A673 (cell line): ENCODE measurements at places on chromosomes 2 and 18.

- no peak for DNase-seq
Observed at GRCh38 chr2:211205358-211205757, 649.0 kb downstream of the CPS1 start.

DNA sequence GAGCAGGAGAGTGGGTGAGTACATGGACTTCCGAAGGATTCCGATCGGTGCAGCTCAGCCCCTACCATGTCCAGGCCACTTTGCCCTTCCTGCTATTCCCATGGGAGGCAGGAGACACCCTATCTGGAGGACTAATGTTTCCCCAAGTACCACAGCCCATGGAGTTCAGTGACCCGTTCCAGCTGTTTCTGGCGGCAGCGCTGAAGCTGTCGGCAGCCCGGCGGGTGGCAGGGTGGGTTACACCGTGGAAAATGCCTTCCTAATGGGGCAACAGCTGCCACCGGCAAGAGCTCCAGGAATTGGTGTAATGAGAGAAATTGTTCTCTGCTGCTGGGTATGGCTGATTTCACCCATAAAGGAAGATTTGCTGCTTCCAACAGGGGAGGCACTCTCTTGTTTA, 98.3 kb downstream of the MYCN start:
- DNase-seq = peak; percentile 32

GRCh38 chr2:152456262-152456661, 121.3 kb downstream of the FMNL2 start:
- no peak for DNase-seq

DNA sequence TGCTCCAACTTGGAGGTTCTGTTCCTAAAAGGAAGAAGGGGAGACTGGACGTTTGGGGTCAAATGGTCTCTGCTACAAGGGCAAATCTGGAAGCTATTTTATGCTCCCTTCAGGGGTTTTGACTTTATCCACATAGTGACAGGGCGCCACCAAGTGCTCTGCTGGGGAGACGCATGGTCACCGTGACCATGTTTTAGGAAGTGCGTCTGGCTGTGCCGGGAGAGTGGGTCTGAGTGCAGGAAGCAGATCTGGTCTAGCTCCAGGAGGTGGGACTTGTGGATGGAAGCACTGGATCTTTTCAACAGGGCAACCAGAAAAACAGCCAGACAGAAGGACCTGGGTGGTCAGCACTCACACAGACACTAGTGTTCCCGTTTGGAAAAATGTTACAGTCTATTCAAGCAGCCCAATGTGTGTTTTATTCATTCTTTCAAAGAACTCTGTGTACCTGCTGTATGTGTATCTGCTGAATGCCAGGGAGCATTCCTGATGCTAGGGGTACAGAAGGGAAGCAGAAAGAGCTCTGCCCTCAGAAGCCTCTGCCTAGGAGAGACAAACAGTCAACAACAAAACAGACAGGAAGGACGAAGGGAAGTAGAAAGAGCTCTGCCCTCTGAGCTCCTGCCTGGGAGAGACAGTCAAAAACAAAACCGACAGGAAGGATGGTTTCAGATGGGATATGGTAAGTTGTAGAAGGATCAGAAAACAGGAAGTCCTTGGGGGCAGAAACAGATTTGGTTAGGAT, 14.3 kb downstream of the IMPA2 start:
- peak; percentile 75 for DNase-seq

DNA sequence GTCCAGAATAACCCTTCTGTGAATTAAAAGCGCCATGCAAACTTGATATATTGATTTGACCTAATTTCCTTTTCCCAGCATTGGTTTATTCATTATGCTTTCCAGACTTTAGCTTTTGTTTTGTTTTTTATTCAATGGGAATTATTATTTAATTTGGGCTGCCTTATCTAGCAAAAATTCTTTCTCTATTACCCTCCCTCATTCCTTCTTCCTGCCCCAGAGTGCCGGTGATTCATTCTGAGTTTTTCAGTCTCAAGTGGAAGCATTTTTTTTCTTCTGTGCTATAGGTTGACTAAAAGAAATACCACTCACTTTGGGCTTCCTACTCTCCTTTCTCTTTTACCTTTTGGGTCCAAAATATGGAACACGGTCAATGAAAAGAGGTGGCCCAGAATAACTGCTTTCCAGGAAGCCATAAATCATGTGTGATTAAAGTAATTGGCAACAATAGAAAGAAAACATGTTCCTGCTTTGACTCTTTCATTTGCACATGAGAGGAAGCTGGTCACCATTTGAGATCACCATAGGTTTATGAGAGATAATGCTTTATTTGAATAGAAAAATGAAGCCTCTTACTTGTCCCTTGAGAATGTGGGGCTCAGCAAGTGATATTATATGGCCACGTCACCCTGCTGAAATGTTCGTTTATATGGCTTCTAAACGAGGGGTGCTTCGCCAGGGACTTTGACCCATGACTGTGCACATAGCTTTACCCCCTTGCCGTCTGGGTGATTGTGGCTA, 422.8 kb upstream of the ZEB2 start:
- DNase-seq = peak; percentile 55

DNA sequence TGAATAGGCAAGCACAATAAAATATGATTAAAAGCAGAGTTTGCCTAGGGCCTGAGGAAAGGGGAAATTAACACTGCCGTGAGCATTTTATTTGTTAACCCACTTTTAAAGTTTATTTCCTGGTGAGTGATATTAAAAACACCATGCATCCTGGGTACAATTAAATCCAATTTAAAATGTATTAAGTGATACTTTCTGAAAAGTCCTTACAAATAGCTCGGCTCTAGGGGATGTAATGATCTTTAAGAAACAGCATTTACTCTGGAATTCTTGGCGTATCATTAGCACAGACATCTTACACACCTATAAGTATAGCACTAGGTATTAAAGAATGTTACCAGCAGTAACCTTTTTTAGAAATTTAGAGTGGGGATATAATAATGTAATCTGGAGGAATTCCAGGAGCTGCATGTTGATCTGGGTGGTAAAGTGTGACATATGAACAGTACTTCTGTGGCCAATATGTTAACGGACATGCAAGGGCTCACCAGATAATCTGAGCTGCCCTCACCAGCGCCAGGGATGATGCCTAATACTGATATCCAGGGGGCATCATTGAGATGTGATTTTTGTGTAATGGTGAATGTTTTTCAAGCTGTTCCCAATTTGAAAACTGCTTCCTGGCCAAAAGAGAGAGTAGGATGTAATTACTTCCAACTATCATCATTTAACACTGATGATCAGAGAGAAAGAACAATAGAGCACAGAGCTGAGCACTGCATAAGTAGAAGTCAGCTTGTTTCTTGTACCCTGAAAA, 235.9 kb downstream of the DSEL start:
- DNase-seq = peak; percentile 53

DNA sequence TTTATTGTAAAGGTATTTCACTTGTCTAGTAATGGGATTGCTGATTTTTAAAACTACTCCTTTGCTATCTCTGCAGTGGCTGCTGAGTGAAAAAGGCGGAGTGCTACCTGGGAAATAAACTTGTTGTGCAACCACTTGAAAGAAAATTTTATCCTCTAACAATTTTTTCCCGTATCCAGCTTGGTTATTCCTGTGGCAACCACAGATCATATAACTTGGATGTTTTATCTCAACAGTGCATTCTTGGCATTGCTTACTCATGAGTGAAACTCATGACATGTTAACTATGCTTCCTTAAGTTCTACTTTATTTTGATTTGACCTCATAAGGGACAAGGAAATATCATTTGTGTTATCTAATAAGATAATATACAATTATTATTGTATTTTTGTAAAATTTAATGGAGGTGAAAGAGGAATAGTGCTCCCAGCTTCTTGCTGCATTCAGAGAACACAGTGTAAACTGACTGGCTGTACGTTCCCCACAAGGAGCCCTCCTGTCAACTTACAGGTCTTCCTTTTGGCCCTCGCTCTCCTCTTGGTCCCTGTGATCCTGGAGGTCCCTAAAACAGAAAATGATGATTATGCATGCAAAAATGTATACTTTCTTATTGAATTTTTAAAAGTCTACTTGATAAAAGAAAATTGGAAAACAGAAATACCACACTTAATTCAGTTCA, 82.7 kb downstream of the COL5A2 start:
- no peak for DNase-seq

DNA sequence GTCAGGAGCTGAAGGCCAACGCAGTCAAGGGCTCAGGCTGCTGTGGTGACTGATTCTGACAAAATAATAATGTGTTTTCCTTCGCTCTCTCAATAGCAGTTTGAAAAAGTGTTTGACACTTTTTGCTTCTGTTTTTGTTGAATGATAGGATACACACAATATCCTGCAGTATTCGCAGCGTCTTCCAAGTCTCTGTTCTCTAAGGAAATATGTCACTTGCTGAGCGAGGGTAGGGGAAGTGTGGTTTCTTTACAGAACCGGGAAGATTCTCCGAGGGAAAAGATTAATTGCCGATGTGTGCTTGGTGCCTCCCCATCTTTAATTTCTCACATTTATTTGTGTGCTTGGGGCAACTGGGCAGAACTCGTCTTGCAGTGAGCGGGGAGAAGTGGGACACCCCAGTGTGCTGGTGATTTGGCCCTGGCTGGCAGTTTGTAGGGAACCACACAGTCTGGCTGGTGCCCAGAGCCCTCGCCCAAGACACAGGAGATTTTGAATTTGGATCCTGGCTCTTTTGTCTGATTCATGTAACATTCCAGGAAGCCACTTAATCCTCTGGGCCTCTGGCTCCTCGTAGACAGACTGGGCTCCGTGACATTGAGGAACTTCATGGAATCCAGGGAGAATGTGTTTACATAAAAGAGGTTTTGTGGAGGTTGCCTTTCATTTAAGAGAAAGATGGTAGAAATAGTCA, 169.4 kb downstream of the LDLRAD4 start:
- DNase-seq = no peak

- no peak for DNase-seq
Observed at GRCh38 chr2:219423652-219424377, 5.6 kb downstream of the DES start.

- no peak for DNase-seq
Observed at GRCh38 chr18:9140984-9141383, 4.4 kb downstream of the ANKRD12 start.

DNA sequence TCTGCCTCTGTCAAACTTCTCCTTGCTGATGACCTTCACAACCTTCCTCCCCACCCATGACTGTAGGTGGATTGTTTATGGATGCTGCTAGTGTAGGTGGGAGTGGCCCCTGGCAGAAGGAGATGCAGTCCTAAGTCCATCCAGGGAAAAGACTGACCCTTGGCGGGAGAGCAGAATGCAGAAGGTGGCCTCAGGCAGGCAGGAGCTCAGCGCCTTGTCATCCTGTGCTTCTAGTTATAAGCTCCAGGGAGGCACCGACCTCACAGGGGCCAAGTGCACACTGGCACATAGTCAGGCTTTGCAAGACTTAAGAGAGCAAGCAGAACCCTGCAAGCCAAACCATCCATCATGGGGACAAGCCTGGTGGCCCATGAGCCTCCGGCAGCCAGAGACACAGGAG, 74.4 kb downstream of the CAPN13 start:
- DNase-seq = no peak

- DNase-seq = no peak
Observed at GRCh38 chr2:84959566-84960506, 11.1 kb upstream of the KCMF1 start.

- DNase-seq = peak; percentile 53
Observed at GRCh38 chr18:47215554-47216138, 35.8 kb downstream of the SKOR2 start.

- no peak for DNase-seq
Observed at GRCh38 chr2:96090196-96090926, 26.0 kb downstream of the ADRA2B start.

GRCh38 chr18:5237083-5237722, 40.1 kb upstream of the AKAIN1 start:
- DNase-seq = no peak

GRCh38 chr2:32697156-32697555, 69.3 kb downstream of the TTC27 start:
- DNase-seq = no peak

GRCh38 chr2:205712508-205712907, 30.2 kb downstream of the NRP2 start:
- DNase-seq = peak; percentile 27

DNA sequence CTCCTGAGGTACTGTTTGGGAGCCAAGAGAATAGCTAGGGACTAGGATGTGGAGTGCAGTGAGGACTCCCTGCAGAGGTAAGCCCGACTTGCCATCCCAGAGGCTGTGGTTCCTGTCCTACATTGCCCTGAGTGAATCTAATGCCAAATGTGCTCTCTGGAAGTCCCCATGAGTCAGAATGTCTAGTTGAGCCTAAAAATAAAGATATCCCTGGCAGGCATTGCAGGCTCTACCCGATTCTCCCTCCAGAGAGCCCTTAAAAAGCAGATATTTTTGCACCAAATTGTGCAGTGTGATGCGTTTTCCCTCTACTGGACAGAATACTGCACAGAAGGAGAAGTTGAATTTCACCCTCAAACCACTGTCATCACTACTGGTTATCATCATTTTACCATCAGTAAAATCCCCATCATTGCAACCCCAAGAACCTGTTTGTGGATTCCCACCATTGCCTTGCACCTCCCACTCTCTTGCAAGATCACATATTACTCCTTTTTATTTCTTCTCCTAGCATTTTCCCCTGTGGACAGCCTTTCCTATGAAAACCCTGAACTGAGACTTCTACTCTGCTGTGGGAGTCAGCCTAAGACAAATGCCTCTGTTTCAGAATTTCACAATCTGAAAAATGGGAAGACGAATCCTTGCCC, 98.0 kb downstream of the MARCHF4 start:
- DNase-seq = no peak

- DNase-seq = peak; percentile 94
Observed at GRCh38 chr2:202375609-202376408, at the start of gene BMPR2. Gene BMPR2 (plus strand): TSS chr2:202376327. CDS start chr2:202377475, 1,148 bp downstream.

DNA sequence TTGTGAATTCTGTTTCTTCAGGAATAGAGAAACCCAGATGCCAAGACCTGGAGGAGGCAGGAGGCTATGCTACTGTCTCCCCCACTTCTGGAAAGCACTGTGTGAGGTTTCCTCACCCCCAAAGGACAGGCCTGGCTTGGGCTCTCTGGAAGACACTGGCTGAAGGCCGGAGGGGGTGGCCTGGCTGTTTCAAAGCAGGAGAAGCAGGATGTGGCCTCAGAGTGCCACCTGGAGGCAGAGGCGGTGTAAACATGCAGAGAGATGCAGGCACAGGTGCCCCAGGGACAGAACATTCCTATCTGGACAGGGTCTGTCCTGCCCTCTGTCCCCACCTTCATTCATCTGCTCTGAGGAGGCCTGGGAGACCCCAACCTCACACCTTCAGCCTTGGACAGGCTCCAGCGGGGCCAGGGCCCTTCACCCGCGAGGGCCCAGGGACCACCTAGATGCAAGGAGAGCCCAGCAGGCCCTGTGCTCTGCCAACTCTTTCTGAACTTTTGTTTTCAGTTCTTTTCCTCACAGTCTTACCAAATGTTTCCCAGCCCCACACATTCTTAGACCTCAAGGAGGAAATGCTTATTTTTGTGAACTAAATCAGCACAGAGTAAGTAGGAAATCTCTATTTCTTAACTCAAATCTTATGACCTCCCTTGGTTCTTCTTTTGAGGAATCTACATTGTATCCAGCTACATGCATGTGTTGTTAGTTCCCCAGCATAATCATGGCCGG, 79.2 kb downstream of the LONRF2 start:
- DNase-seq = peak; percentile 47

GRCh38 chr18:75538727-75539126, 111.2 kb upstream of the SMIM21 start:
- no peak for DNase-seq

GRCh38 chr2:197358931-197359330, 48.4 kb upstream of the ANKRD44 start:
- DNase-seq = no peak

- DNase-seq = no peak
Observed at GRCh38 chr2:135914485-135914884, 38.2 kb upstream of the MCM6 start.
